GM03348 (cell line): ENCODE measurements at places on chromosomes 7 and 10.

DNA sequence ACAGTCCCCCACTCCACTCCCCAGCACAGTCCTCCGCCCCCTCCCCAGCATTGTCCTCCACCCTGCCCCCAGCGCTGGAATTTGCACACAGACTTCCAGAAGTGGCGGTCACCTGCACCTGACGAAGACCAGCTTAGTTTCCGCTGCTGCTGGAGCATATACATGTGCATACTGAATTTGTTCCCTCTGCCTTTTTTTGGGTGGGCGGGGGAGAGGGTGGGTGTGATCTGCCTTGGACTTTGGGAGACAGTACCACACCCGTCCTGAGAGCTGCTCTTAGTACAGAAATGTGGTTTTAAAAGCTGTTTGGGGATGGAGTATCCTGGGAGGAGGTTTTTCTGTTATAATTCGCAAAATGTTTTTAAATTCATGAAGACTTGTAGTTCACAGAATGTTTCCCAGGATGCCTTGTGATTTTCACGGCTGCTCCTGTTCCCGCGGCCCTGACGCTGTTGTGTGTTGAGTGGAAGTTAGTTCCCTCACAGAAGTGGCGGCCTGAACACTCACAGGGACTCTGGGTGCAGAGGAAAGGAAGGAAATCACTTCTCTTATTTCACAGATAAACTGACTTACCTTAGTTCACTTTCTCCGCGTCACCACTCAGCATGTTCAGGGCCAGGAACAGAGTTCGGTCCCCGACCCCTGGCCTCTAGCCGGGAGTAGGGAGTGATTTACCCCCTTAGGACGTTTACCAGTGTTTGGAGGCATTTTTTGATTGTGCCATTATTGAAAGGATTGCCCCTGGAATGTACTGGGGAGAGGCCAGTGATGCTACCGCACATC is 18.6 kb downstream of the PFKP start:
- DNase-seq, result no peak

DNA sequence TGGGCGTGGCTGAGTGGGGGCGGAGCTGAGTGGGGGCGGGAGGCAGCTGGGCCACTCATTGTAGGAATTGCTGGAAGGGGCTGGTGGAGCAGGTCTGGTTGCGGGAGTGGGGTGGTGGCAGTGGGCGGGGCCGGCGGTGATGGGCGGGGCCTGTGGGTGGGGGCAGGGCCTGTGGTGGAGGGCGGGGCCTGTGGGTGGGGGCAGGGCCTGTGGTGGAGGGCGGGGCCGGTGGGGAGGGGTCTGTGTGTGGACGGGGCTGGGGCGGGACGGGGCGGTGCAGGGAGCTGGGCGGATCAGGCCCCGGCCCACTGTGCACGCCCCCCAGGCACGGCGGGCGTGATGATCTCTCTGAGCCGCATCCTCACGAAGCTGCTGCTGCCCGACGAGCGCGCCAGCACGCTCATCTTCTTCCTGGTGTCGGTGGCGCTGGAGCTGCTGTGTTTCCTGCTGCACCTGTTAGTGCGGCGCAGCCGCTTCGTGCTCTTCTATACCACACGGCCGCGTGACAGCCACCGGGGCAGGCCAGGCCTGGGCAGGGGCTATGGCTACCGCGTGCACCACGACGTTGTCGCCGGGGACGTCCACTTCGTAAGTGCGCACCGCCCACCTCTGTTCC is 14.0 kb downstream of the SLC29A4 start:
- DNase-seq, result no peak

DNA sequence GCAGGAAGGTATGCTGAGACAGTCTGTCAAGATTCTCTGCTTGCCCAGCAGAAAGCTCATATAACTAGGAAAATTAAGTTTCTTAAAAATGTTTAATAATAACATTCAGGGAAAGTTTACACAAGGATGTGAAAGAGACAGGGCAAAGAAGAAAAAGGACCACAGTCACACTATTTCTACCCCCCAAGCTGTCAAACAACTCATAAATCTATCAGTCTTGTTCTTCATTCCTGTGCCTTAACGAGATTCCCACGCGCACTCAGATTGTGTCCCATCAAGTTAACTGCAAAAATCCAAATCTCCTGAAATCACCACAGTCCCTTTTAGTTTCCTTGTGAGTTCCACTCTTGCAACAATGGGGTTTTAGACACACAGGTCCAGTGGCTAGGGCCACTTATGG is 14.9 kb downstream of the CUL2 start:
- no peak for DNase-seq

- peak; percentile 88 for DNase-seq
These were observed 84.2 kb upstream of the MKI67 start for GRCh38 chr10:128210215-128211063.

DNA sequence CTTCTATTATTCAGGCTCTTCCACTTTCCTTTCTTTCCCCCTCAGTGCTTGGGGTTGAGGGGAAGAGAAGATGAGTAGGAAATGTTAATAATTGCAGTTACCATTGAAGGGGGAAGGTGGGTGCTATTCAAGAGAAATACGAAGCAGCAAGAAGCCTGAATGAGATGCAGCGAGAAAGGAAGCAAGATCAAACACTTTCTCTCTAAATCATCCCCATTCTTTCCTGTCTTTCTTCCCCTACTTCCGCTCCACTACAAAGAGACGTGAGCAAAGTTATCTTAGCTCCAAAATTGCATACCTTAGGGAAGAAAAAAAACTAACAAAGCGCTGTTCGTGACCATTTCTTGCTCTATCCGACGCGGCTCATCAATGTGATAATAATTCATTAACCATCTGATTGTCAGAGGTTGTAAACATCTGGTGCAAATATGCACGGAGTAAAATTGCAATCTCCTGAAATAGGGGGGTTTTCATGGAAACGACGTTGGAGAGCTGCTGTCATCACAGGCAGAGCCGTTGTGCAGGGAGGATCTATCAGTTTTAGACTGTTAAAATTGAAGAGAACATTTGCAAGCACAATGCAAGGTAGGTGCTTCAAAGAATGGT is 15.2 kb upstream of the PARD3 start:
- DNase-seq, result no peak

DNA sequence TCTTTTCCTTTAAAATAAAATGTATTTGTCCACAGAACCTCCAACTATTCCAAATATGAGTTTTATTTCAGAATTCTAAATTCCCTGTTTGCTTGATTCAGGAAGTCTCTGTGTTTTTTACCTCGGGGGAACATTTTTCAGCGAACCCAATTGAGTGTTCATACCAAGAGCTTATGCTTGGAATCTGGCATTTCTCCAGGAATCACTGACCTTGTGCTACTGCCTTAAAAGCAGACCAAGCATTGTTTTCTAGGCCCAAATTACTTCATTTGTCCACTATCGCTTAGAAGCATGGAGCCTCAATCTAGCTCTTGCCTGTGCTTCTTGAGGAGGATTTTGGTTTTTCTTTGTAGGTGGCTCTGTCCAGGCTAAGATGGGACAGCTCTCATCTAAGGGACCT is 59.4 kb downstream of the EBLN1 start:
- DNase-seq, result no peak

GRCh38 chr7:39697483-39697882 is 74.1 kb downstream of the RALA start:
- DNase-seq, result no peak

DNA sequence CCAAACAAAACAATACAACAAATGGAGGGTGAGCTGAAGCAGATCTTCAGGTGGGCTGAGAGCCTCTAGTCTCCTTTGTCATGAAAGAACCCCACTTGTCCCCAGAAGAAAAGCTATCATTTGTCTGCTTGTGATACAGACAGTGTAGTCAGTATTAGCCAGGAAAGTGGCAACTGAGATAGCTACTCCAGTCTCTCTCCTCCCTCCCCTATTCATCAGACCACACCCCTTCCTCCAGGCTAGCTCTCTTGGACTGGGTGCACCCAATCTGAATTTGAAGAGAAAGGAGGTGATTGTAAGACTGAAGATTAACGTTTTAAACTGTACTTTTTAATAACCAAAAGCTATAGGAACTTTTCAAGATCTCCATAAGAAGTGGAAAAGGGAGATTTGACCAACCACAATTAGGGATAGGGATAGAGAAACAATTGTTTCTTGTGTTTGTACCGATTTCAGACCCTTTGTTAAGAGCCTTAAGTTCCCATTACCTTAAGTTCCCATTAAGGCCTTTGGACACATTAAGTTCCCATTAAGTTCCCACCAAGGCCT is 14.1 kb downstream of the BMPR1A start:
- no peak for DNase-seq

- DNase-seq, result no peak
These were observed 77.6 kb downstream of the NRBF2 start for GRCh38 chr10:63210611-63211196.

DNA sequence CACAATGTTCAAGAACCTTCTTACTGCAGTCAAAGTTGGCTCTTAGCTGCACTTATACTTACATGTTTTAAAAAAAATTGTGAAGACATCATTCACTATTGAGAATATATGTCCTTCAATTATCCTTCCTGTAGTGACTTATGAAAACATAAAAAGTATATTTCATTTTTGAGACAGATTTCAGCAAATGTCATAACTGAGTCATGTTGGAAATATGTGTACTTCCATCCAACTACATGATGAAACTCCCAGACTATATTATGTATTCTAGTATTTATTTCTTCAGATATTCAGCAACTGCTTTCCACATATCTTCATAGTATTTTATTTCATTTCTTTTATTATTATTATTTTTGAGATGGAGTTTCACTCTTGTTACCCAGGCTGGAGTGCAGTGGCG is 160.2 kb downstream of the ARHGAP12 start:
- DNase-seq, result peak; percentile 45

- DNase-seq, result no peak
These were observed 98.9 kb upstream of the WAC start for GRCh38 chr10:28434063-28434462.

DNA sequence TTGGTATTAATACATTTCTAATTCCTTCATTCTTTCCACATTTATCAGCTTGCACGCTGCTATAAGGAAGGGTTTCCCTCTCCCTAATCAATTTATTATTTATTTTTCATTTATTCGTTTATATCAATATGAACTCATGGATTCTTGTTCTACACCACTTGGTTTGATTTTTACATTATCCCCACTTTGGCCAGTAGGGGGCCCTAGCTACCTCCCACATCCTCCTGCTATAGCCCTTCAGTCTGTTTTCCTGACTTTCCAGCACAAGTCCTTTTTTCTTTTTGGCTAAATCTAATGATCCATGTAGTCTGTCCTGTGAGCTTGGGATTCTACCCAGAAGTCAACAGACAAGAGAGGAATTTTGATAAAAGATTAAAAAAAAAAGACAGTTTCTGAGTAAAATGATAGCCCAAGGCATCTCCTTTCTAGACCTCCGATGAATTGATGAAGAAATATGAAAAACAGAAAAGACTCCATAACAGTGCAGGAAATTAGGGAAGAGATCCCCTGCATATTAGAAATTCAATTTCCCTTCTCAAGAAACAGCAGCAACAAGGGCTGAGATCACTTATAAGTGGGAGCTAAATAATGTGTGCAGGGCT is 47.7 kb downstream of the LYZL2 start:
- DNase-seq, result peak; percentile 70

GRCh38 chr7:150363872-150364271 is 4.8 kb upstream of the REPIN1 start:
- DNase-seq, result no peak

GRCh38 chr7:23353172-23353571 is 54.0 kb downstream of the MALSU1 start:
- DNase-seq, result no peak

DNA sequence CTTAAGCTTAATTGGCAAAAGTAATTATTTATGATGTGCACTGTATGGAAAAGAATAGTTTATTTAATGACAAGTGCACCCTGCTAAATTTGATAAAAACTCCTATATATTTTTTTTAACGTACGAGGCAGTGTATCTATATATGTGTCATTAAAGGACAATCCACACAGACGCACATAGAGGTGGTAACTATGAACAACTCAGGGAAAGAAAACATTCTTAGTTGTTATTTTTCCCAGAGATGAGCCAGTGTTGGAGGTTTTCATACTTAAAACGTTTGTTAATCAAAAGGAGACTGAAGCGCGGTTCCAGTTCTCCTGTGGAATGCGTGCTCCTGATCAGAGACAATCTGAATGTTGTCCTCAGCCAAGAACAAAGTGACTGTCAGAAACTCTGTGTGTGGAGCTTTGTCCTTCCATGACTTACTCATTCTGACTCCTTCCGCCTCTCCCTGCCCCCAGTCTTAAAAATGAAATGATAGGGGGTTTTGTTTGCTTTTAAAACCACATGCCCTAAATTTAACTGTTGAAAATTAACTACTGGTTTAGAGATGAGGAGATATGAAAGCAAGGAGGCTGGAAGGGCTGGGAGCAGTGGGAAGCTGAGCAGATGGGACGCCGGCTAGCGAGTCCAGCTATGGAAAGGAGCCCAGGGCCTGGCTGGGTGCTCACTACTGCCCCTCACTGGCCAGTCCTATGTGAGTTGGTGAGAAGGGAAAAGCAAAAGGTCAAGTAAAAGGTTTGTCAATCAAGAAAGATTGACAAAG is 99.6 kb downstream of the SVIL start:
- DNase-seq, result peak; percentile 91

DNA sequence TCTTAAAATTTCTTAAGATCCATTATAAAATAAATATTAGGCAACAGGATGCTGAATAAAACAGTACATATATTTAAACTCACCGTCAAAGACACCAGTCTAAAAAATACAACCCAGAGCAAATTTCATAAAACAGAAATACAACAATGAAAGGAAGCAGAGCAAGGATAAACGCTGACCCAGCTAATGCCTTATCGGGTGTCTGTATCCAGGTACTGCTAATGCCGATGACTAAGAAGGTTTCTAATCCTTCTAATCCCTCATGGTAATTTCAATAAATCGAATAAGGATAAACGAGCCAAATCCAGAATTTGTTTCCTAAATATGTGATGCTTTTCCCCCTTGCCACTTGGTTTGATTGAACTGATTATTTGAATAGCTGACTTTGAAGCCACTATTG is 1.7 kb downstream of the HYCC1 start:
- DNase-seq, result no peak

GRCh38 chr7:2460641-2461040 is 15.6 kb downstream of the GRIFIN start:
- DNase-seq, result no peak

- peak; percentile 77 for DNase-seq
These were observed 301.5 kb downstream of the ZEB1 start for GRCh38 chr10:31620226-31621151.
